T1000 (cell line): ENCODE measurements at places on chromosomes 11 and 22.

GRCh38 chr11:100948936-100949335 is 180.7 kb downstream of the PGR start:
- DNase-seq = no peak

DNA sequence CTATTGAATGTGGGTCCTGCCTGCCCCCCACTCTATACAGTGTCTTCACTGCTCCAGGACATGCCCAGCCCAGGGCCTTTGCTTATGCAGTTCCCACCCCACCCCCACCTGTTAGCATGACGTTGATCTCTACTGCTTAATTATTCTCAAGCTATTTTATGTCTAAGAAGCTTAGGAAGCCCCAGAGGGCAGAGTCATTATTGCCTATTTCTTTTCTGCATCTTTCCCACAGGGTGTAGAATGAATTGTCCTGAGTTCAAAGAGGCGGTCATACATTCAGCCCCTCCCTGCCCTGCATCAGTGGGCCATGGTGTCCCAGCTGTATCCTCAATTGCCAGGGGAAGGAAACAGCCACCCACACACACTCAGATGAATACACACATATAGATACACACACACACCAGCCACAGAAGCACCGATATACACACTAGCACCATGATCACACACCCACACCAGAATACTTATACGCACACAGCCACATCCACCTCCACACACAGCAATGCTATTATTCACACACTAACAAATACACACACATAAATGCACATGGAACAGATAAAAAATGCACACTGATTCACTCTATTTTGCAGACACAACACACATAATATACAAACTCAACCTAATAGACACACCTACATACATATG is 1.5 kb downstream of the PDE2A start:
- no peak for DNase-seq

DNA sequence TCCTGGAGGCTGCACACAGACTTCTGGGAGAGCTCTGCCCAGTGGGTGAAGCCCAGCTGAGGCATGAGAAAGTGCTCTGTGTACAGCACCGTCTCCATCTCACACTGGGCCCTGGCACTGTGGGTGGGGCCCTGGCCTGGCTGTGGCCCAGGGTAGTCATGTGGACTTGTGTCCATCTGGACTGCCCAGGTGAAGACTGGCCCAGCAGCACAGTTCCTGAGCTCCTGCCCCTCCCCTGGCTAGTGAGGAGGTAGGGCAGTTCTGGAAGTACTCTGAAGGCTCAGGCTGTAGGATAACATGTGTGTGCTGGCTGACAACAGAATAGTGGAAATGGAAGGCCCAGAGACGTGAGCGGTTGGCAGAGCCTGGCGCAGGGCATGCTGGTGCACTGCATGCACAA is 35.4 kb downstream of the RSPH14 start:
- DNase-seq = no peak

DNA sequence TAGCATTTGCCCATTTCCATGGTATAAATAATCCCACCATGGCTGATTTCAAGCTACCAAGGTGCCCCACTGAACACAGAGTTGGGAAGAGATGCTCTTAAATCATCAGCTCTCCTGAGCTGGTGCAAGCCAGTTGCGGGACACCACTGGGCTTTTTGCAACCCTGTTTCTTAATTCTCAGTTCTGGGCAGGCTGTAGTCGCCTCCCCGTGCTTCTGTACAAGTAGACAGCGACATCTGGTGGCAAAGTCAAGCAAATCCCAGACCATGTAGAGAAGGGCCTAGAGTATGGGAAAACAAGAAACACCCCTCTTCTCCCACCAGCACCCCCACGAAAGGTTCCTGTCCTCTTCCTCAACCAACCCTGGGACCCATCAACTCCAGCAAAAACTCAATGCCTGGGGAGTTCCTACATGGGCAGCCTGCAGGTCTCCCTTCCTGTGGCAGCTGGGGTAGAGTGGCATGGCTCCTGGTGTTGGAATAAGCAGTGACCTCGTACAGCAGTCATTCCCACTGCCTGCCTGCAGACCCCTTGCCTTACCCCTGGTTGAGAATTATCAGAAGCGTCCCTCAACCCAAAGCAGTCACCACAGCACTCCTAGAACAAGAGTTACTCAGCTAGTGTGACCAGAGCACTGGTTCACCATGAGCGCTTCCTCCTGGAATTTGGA is 68.4 kb downstream of the IGLL5 start:
- no peak for DNase-seq

- no peak for DNase-seq
Observed at GRCh38 chr11:76962583-76963416, 71.4 kb upstream of the B3GNT6 start.
